ENCODE measurements at places on chromosomes 1 and 21. TPM values are rescaled to one million over a fixed set of nuclear protein-coding genes. Genes with fewer than 3 reads are reported as not detected.

Gene PRAMEF11
- total RNA-seq = not detected

Gene SLAMF8
- total RNA-seq = 0.92 TPM

Gene CACNA1E
- 0.41 TPM for total RNA-seq

Gene ABCG1
- 20.9 TPM for total RNA-seq

Gene AHCYL1
- 45.9 TPM for total RNA-seq

Gene C4BPA
- not detected for total RNA-seq

Gene PCAT6
- not detected for total RNA-seq

Gene TIAM1
- 28.0 TPM for total RNA-seq

Gene TNFSF4
- 1.9 TPM for total RNA-seq

Gene GIPC2
- total RNA-seq = 1.7 TPM

Gene AVPR1B
- not detected for total RNA-seq

Gene TAGLN2
- 238 TPM for total RNA-seq

Data from tongue (tissue), 3 donors.